Iris pigment epithelial cell (primary cell): ENCODE measurements at places on chromosomes 5 and 9.

- no peak for DNase-seq
Measured at GRCh38 chr9:116604251-116604650, 82.9 kb upstream of the TRIM32 start.

DNA sequence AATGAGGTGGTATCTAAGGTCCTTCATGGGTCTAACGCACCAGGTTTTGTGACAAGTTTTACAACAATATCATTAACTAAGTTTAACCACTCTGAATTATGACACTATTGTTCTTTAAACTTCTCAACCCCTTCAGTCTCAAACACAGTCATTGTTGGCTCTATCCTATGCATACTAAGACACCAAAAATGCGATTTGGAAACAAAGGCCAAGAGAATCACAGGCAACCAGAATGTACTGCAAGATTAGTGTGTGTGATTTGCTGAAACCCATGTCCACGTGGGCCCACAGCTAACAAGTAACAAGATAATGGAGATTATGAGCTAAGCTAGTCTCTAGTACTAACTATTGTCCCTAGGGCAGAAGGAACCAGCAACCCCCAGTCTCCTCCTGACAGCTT is 142.2 kb upstream of the RANBP3L start:
- DNase-seq, result no peak

DNA sequence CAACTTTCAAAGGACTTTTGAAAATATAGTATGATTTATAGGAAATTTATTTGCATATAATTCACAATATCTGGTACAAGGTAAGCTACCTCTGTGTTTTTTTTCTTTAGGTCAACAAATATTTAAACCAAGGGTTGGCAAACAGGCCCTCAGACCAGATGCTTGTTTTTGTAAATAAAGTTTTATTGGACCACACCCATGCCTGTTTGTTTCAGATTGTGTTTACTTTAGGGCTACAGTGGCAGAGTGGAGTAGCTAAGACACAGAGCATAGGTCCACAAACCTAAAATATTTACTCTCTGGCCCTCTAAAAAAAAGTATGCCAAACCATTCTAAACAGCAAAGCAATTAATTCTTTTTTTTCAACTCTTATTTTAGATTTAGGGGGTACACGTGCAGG is 119.7 kb upstream of the CCDC152 start:
- DNase-seq, result no peak

DNA sequence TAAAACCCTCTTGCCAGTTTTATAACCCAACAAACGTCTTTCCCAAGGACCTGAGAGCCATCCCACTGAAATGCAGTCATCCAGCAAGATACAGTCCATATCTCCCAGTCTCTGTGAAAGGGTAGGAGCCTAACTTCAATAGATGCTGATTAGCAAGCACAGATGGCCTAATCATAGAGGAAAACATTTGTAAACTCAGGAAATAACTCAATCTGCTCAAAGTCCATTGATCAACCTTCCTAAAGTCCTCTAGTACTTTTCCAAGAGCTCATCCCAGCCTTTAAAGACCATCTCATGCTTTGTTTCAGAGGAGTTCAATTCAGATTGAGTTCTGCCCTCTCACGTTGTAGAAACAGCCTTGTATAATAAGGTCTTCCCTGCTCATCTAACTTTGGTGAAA is 324.2 kb downstream of the MRPS30 start:
- no peak for DNase-seq

- DNase-seq, result no peak
Measured at GRCh38 chr5:129104915-129105455, 10.4 kb downstream of the ISOC1 start.

- DNase-seq, result no peak
Measured at GRCh38 chr9:38626006-38626405, 5.6 kb upstream of the ANKRD18A start.

GRCh38 chr5:158852622-158853021 is 247.1 kb downstream of the EBF1 start:
- DNase-seq, result no peak

- no peak for DNase-seq
Measured at GRCh38 chr5:116674881-116675625, 100.4 kb upstream of the SEMA6A start.

DNA sequence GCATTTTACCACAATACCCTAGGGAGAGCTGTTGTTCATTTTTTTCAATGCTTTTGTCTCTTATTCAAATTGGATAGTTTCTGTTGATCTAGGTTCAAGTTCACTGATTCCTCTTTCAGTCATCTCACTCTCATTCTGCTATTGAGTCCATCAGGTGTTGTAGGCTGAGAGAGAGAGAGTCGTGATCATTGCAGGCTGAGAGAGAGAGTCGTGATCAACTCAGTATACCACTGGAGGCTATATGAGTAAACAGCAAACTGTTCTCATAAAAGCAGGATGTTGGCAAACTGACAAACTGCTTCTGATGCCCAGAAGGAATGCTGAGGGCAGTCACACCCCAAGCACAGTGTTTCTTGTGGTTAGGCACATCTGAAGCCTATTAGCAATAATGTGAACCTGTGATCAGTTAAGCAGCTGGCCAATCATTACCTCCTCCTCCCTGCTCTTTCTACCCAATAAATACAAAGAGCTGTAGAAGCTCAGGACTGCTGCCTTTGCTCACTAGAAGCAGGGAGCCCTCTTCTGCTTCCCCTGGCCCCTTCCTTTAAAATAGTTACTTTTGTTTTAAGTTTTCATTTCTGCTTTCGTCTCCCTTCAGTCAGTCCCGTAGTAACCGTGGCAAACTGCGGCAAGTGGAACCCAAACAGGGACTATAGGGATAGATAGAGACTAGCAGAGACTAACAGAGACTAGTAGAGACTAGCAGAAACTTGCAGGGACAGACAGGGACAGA is 476.1 kb upstream of the ACO1 start:
- no peak for DNase-seq

DNA sequence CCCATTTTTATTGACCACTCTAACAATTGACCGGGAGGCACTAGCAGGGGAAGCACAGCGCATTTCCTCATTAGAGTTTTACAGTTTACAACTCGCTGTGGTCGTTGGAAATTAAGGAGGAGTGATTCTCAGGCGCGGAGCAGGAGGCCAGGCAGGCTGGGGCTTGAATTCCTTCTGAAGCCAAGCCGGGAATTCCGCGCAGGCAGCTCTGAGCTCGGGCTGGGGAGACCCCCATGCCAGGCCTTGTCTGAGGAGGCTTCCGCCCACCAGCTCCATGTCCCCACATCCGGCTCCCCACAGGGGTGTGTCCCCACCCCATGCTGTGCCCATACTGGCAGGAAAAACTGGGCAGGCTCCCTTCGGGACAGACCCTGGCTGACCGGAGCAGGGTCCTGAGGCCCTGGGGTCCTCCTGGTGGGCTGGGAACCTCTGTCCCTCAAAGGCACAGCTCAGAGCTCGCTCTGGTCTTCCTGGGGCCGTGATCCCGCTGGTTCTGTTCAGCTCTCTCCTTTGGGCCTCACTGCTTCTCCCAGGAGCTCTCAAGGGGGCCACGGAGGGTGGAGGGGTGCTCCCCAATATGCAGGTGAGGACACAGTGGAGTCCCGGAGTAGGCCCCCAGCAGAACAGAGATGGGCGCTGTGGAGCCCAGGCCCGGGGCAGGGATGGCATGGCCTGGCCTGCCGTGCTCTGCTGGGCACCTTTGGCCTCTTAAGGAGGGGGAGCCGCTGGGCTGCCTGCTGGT is 1.3 kb upstream of the NRARP start:
- no peak for DNase-seq

DNA sequence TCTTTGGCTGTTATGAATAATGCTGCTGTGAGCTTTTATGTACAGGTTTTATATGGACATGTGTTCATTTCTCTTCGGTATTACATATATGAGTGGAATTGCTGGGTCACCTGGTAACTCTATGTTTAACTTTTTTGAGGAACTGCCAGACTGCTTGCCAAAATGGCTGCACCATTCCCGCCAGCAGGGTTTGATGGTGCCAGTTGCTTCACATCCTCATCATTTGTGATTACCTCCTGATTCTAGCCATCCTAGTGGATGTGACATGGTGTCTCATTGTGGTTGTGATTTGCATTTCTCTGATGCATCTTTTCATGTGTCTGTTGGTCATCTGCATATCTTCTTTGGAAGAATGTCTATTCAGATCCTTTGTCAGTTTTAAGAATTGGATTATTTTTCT is 10.7 kb downstream of the NANS start:
- no peak for DNase-seq

DNA sequence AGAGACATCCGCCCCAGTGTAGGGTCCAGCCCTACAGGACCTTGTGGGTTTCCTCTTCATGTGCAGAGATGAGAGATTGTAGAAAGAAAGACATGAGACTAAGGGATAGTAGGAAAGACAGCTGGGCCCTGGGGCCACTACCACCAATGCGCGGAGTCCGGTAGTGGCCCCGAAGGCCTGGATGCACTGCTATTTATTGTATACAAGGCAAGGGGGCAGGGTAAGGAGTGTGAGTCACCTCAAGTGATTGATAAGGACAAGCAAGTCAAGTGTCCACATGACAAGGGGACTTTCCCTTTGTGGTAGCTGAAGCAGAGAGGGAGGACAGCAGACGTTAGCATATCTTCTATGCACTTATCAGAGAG is 6.2 kb upstream of the TMEM141 start:
- no peak for DNase-seq

DNA sequence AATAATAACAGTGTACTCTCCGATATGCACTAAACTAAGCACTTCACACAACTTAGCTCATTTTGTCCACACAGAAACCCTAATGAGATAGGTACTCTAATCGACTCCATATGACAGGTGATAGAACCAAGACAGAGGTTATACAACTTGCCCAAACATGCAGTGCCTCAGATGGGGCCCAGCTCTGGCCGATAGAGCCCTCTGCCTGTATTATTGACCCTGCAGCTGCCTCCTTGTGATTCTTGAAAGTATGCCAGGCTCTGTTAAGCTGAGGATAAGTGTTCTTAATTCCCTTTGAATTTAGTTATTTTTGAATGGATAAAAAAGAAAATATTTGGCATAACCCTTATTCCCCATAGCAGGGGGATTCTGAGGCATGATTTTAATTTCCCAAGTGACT is 78.5 kb downstream of the HMHB1 start:
- DNase-seq, result peak; percentile 33

DNA sequence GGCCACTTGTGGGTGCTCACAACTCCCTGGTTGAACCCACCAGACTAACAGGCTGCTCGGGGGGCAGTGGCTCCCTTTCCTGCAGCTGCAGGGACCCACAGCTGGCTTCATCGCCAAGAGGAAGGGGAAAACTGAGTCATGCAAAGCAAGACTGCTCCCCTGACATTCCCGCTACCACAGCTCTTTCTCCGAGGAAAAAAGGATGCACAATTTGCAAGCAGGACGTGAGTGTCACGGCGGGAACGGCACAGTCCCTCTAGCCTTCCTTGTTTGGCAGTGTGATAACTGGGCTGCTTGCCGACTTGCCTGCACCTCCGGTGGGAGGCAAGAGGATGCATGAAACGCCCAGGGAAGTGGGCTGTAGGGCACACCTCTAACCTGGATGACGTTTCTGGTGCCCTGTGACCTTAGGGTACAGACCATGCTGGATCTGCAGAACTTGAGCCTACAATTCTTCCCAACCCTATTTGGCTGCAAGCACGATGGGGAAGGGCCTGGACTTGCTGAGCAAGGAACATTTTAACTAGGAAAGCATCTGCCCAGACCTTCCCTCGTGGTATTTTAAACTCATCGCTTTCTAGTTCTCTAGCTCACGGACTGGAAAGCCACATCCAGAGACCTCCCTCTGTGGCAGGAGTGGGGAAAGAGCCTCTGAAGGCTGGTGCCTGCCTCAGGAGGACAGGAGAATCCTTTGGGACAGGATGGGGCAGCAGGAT is 7.8 kb downstream of the SH3PXD2B start:
- no peak for DNase-seq

DNA sequence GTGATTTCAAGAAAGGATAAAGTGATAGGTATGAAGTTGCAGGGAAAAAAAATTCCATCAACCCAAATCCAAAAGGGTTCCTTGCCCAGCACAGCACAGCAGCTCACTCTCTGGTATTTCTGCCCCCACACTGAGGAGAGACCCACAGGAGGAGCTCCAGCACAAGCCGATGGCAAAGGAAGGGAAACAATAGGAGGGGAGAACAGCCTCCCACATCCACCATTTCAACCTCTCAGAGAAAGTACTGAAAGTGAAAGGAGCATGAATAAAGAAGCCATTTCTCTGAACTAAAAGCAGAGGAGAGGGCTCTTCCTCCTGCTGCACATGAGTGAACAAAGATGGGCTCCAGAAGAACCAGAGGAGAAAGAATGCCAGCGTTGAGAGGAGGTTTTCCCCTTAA is 54.9 kb upstream of the ZSWIM6 start:
- peak; percentile 47 for DNase-seq

DNA sequence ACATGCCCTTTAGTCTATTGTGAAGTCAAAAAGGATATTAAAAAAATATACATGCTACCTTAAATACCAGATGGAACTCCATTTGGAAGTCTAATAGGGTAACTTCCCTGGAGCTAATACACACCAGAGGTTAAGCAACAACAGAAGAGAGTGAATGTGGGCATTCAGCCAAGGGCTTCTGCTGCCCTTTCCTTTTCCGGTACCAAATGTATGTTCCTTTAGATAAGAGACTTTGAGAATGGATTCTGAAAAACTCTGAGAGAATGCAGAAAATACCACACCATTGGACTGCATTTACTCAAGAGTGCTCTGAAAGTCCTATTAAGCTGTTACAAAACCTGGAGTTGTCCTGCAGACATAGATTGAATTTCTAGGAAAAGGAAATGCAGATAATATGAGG is 23.8 kb upstream of the TRPM3 start:
- peak; percentile 31 for DNase-seq

DNA sequence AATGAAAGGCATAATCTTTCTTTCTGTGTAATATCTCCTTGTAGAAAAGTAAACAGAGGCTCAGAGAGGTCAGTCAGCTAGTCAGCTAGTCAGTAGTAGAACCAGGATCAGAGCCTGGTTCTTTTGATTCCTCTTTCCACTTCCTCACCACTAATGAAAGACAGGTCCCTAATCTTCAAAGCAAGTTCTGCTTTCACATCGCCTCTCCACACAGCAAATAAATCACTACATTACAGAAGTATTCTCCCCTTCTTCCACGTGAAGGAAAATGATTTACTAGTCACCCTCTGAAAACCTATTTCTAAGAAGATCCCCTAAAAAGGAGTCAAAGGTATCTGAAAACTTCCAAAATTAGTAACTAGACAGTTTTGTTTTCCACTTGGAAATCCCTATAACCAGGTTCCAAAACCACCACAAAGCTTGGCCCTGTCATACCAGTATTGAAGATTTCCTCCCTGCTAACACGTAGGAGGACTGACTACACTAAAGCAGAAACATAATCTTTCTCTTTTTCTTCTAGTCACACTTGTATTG is 140.5 kb upstream of the TARS1 start:
- DNase-seq, result no peak

DNA sequence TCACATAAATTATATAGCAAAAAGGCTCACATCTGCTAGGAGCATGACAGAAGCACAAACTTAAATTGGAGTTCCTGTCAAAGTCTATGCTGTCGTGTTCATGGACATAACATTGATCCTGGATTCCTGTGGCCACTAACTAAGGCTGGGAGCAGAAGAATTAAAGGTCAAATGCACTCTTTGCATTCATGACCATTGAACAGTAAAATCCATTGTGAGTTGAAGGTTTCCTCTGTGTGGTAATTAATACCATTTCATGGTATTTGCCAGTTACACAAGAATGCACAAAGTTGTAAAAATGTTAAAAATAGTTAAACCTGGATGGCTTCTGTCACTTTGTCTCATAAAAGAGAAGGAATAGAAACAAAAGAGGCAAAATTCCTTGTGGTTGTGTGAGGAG is 242.6 kb downstream of the NPR3 start:
- DNase-seq, result no peak

- DNase-seq, result peak; percentile 31
Measured at GRCh38 chr9:89418474-89418845, 79.5 kb downstream of the SEMA4D start.

- peak; percentile 52 for DNase-seq
Measured at GRCh38 chr9:76558465-76558864, 99.5 kb downstream of the GCNT1 start.
